Vagina (tissue), 2 donors: ENCODE measurements at places on chromosomes 13 and 19.

DNA sequence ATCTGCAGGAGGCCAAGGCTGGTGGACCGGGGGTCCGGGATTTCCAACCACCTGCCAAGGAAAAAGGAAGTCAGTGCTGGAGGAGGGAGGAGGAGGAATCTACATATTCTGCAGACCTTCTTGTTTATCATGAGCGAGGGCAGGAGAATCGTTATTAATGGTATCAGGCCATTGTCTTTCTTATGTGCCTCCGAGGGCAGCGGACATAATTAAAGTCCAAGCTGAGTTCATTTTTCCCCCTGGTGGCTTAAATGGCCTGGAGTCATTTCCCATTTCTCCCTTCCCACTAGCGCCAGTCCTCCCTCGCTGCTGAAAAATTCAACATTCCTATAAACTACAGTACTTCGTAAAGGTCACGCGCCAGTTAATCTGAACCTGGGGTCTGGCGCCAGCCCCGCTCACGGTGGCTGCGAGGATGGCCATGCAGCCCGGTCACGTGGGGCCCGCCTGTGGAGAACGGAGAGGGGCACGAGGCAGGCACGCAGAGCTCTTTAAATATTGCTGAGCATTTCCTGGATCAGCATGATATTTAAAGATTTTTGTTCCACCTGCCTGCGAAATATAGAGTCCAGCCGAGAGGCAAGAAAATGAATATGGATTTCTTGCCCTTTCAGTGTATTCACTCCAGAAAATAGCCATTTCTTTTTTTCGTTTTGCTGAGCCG is 85.2 kb upstream of the PCDH8 start:
- DNase-seq, result no peak

GRCh38 chr13:102878481-102878880 is 32.6 kb downstream of the ERCC5 start:
- DNase-seq, result no peak

- DNase-seq, result no peak
Observed at GRCh38 chr19:4140237-4140711, 13.2 kb upstream of the CREB3L3 start.

DNA sequence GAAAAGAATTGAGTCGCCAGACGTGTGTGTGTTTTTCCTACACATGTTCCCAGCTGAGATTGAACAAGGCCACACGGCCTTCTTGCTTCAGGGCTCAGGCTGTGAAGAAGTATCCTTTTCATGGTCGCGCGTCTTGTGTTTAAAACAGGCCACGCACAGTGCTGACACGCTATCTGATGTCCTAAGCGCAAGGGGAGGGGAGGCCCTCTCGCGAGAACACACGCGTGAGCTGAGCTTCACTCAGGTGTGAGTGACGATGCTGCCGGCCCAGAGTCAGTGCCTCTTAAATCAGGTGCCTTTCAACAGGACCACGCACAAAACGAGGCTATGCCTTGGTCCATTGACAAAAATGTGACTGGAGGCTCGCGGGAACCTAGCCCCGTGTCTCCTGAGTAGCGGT is 103.7 kb downstream of the TEX29 start:
- DNase-seq, result no peak

- no peak for DNase-seq
Observed at GRCh38 chr19:38759590-38760003, 13.7 kb downstream of the LGALS7 start.

DNA sequence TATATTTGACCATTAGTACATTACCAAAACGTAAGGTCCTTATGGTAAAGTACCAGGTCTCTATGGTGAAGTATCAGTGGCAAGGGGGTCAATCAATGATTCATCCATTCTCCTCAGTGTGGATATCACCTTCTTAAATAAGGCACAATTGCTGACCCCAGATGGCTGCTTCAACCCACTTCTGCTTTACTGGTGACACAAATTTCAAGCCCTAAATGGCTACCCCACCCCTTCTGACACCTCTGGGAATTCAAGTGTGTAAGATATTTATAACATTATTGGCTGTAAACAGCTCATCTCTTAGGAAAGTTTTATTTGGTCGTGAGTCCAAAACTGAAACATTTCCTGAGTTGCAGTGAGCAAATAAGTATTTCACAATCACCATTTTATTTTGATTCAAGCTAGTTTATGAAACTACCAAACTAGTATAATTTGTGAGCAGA is 7.9 kb upstream of the WBP4 start:
- DNase-seq, result no peak

GRCh38 chr13:80133631-80134261 is 207.2 kb downstream of the SPRY2 start:
- DNase-seq, result no peak

DNA sequence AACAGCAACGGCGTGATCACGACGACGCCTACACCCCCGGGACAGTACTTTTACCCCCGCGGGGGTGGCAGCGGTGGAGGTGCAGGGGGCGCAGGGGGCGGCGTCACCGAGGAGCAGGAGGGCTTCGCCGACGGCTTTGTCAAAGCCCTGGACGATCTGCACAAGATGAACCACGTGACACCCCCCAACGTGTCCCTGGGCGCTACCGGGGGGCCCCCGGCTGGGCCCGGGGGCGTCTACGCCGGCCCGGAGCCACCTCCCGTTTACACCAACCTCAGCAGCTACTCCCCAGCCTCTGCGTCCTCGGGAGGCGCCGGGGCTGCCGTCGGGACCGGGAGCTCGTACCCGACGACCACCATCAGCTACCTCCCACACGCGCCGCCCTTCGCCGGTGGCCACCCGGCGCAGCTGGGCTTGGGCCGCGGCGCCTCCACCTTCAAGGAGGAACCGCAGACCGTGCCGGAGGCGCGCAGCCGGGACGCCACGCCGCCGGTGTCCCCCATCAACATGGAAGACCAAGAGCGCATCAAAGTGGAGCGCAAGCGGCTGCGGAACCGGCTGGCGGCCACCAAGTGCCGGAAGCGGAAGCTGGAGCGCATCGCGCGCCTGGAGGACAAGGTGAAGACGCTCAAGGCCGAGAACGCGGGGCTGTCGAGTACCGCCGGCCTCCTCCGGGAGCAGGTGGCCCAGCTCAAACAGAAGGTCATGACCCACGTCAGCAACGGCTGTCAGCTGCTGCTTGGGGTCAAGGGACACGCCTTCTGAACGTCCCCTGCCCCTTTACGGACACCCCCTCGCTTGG is 966 bp downstream of the JUNB start:
- DNase-seq, result no peak

DNA sequence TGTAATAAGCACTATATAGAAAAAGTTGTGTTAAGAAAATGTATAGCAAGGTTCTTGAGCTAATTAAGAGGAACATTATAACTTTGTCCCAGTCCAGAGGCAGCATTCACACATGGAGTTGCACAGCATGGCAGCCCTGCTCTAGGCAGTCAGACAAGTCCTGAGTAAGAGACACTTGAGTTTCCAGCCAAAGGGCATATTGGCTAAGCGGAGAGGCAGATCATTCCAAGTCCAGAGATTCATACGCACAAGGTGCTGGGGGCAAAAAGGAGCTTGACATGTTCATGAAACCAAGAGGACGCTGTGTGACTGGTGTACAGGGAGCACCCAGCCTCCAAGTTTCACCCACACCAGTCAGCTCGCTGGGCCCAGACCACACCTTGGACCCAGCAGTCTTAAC is 232.6 kb upstream of the IPO5 start:
- no peak for DNase-seq

- DNase-seq, result no peak
Observed at GRCh38 chr13:37348916-37349643, 243.6 kb upstream of the CSNK1A1L start.

DNA sequence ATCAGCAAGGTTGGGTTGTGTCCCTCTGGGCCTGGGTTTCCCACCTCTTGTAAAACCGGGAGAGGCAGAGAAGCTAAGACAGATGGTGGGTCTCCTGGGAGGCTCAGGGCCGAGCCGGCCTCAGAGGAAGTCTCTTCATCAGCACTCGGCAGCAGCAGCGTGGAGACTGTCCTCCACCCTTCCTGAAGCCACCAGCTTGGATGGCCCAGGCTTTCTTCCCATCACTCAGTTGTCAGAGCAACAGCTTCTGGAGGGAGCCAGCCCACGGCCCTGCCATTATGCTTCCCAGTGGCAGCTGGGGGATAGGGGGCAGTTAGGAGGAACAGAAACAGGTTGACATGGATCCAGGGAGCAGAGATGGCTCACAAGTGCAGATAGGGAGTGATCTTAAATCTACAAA is 191.0 kb downstream of the KATNAL1 start:
- no peak for DNase-seq

- no peak for DNase-seq
Observed at GRCh38 chr13:82597747-82598146, 1284.5 kb downstream of the SLITRK1 start.
